H7 (cell line): ENCODE measurements at places on chromosomes 3 and 15. TPM values are rescaled to one million over a fixed set of nuclear protein-coding genes. Genes with fewer than 3 reads are reported as not detected.

Gene THRB
- 1.0 and 5.0 TPM in 2 replicates for total RNA-seq

Gene LRRK1
- 3.3 and 6.6 TPM in 2 replicates for total RNA-seq

Gene SCG5
- total RNA-seq, result 6.0 and 21.2 TPM in 2 replicates

Gene ZNF106
- total RNA-seq, result 21.8 and 29.2 TPM in 2 replicates

Gene TMEM108
- 2.1 and 3.5 TPM in 2 replicates for total RNA-seq

Gene GPR62
- total RNA-seq, result 0.14 TPM in 1 of 2 replicates, not detected in the other

Gene TRAK1
- 20.6 and 26.9 TPM in 2 replicates for total RNA-seq

Gene TUSC7
- not detected in 2 replicates for total RNA-seq

GRCh38 chr15:80401456-80401855 lies 2.7 kb upstream of the ARNT2 start:
- DNase-seq, result no peak

DNA sequence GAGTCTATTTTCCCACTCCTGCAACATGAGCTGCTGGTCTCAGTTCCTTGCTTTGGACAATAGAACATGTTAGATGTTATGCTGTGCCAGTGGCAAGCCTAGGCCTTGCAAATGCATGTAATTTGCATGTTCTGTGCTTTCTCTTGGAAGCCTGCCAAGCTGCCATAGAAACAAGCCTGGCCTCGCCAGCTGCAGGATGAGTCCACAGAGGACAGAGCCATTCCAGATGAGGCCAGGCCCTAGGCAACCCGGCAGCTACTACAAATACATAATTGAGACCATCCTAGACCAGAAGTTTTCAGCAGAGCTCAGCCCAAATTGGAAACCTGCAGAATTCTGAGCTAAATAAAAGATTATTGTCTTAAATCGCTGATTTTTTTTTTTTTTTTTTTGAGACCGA lies 39.6 kb downstream of the TRIM69 start:
- no peak for DNase-seq

- DNase-seq, result no peak
These were observed 90.2 kb downstream of the DCUN1D1 start for GRCh38 chr3:182889948-182890629.

GRCh38 chr15:25178835-25179672 lies 224.3 kb downstream of the SNRPN start:
- peak; percentile 24 for DNase-seq

GRCh38 chr15:30962659-30963058 lies 28.8 kb downstream of the MTMR10 start:
- DNase-seq, result no peak

GRCh38 chr3:136984837-136985236 lies 27.1 kb downstream of the IL20RB start:
- no peak for DNase-seq

GRCh38 chr3:61417352-61417751 lies 144.0 kb upstream of the PTPRG start:
- DNase-seq, result no peak

DNA sequence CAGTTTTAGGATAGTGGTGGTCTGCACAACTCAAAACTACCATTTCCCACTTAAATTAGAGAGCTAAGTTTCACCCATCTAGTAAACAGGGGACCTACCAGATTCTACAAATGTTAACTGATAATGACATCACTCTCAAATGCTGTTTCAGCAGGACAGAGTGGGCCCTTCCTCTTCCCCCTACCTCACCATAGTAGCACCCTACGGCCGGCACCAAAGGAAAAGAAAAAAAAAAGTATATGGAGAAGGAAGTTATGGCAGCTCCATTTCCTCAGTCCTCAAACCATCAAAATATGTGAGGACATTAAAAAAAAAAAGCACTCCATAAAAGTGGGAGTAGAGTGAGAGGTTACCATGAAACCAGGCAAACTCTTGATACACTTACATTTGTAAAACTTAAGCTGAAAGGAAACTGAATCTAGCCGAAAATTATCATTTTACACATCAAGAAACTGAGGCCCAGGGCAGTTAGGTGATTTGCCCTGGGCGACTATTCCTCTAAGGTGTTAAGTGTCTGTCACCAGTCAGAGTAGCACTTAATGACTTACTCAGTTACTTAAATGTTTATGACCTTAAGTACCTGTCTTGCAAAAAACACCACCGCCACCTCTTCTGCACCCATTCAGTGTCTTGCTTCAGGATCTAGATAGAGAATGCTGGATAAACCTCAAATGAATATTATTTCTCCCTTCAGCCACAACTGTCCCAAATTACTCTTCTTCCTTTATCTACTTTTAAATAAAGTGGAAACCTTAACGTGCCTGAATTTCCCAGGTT lies 2.7 kb downstream of the MSL2 start:
- no peak for DNase-seq

GRCh38 chr3:23894254-23895061 lies 22.3 kb downstream of the NKIRAS1 start:
- DNase-seq, result no peak

DNA sequence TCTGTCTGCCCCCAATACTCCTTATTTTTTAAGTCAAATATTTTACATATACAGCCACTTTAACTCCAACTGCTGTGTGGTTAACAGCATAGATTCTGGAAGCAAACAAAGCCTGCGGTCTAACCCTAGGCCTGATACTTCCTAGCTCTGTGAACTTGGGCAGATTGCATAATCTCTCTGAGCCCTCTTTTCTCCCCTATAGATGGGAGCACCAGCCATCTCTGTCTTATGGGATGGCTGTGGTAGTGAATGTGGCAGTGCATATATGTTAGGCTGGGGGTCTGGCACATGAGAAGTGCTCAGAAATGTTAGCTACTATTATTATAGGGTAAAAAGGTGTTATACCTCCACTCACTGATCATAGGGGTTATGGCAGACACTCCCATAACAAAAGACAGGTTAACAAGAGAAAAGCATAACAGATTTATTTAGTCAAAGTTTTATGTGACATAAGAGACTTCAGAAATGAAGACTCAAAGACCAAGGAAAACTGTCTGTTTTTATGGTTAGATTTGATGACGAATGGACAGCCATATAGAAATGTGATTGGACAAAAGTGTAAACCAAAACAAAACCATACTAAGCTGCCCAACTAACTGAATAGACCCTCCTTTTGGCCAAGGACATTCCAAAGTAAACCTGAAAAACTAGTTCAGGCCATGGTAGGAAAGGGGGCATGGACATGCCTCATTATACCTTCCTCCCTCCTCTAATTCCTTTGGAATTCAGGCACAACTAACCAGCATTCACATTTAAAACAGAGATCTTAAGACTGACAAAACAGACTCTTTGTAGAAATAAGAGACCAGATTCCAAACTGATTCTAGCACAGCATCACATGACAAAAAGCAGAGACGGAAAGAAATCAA lies 53.9 kb upstream of the DAZL start:
- DNase-seq, result no peak

- DNase-seq, result no peak
These were observed 251.2 kb upstream of the CTDSPL start for GRCh38 chr3:37610529-37610928.

- no peak for DNase-seq
These were observed 23.6 kb upstream of the VIPR1 start for GRCh38 chr3:42478830-42479229.

- no peak for DNase-seq
These were observed 270.2 kb downstream of the PLCL2 start for GRCh38 chr3:17154941-17155340.

DNA sequence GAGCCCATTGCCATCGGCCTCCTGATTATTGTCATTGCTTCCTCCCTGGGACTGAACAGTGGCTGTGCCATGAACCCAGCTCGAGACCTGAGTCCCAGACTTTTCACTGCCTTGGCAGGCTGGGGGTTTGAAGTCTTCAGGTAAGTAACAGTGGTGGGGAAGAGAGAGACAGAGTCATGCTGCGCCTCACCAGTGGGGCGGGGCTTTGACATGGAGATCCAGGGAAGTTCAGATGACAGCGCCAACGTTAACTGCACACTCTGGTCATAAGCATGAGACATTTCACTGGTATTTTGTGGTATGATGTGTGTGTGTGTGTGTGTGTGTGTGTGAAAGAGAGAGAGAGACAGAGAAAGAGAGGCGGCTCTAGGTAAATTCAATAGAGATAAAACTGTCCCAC lies 41.0 kb downstream of the AQP9 start:
- no peak for DNase-seq

DNA sequence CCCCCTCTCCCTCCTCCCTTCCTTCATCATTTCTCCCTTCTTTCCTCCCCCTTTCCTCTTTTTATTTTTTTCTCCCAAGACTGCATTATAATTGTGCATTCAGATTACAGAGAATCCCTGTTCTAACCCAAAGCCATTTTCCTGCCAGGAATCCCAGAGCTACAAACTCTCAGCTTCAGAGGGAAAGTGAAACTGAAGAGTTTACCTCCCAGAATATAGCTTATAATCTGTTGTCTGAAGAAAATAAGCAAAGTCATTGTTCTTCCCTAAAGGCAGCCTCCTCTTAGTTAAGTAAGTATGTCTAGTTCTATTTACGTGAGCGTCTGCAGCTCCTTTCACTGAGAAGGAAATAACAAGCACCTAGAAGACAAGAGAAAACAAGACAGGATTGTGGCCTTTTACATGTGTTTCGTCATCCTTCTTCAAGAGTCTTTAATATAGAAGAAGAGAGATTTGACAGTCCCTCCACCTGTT lies 97.2 kb downstream of the CHST2 start:
- no peak for DNase-seq

- DNase-seq, result no peak
These were observed 377.3 kb downstream of the LPP start for GRCh38 chr3:188531210-188531609.

DNA sequence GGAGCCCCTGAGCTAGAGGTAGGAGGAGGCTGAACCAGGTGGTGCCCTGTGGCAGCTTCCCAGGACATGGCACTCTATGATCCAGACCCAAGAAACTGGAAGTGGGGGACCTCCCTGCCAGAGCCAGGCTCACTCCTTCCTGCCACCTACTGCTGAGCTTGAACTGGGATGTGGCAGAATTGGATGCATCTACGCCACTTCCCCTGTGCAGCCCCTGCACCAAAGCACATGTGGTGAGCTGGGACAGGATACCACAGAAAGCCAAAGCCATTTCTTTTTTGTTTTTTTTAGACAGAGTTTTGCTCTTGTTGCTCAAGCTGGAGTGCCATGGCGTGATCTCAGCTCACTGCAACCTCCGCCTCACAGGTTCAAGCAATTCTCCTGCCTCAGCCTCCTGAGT lies 518.0 kb upstream of the PPP2R3A start:
- no peak for DNase-seq

- no peak for DNase-seq
These were observed 222.1 kb upstream of the CHRM5 start for GRCh38 chr15:33746203-33746602.

- DNase-seq, result no peak
These were observed 16.2 kb downstream of the XIRP1 start for GRCh38 chr3:39176025-39176714.

DNA sequence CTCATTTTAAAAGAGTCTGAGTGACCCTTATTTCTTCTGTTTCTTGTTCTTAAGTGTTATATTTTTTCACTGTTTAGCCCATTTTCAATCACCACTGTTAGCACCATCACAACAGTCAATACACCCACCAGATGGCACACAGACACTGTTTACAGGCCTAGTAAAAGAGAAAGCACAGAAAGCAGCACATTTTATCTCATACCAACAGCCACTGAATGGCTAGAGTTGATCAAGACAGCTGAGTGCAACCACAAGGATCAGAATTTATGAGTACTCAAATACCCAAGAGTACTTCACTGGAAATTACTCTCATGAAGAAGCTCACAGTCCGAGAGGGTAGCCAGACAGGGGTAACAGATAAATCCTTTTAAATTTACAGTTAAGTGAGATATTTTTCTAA lies 127.0 kb downstream of the TFDP2 start:
- DNase-seq, result no peak

GRCh38 chr3:123766193-123767008 lies 117.7 kb downstream of the MYLK start:
- DNase-seq, result no peak

- no peak for DNase-seq
These were observed 12.1 kb upstream of the DMXL2 start for GRCh38 chr15:51634591-51635198.
